ENCODE measurements at places on chromosomes 2 and 18.

- DNase-seq = no peak
These were observed 20.5 kb downstream of the SETBP1 start for GRCh38 chr18:44701227-44701626.

GRCh38 chr2:43105586-43106558 is 120.5 kb downstream of the ZFP36L2 start:
- DNase-seq = no peak

DNA sequence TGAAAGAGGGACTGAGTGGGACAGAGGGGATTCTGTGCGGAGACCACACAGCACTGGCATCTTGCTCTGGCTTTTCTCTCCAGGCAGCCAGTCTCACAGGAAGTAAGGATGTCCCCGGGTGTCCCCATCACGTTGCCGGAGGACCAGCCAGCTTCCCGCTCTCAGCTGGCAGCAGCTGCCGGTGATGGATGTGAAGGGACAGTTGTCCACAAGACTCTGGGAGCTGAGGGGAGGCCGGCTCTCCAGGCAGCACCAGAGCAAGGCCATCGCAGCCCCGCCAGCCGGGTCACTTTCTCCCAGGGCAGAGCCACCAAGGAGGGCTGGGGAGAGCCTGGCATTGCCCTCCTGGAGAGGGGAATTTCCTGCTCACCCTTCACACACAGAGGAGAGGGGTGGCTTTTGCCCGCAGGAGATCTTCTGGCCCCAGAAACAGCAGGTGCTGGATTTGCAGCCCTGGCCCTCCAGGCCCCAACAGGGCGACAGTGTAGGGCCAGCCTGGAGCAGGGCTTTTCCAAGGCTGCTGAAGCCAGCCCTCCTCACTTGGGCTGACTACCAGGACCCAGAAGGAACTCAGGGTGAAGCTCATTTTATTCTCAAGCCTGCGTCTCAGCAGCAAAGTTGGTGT is 24.0 kb upstream of the B3GNT7 start:
- DNase-seq = no peak

DNA sequence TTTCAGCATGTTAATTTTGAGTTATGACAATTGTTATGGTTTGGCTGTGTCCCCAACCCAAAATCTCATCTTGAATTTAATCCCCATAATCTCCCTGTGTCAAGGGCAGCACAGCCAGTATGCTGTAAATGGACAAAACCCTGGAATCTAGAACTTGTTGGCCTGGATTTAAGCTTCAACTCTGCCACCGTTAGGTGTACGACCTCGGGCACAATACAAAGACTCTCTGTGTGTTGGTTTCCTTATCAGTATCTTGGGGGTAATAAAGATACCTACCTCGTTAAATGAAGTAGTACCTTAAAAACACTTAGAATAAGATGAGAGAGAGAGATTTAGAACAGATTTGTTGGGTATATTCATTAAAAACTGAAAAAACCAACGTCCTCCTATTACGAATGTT is 106.5 kb downstream of the CDH19 start:
- DNase-seq = no peak

GRCh38 chr2:47173986-47174732 is 19.1 kb upstream of the STPG4 start:
- DNase-seq = no peak

GRCh38 chr18:80166725-80167124 is 57.7 kb downstream of the ADNP2 start:
- no peak for DNase-seq

DNA sequence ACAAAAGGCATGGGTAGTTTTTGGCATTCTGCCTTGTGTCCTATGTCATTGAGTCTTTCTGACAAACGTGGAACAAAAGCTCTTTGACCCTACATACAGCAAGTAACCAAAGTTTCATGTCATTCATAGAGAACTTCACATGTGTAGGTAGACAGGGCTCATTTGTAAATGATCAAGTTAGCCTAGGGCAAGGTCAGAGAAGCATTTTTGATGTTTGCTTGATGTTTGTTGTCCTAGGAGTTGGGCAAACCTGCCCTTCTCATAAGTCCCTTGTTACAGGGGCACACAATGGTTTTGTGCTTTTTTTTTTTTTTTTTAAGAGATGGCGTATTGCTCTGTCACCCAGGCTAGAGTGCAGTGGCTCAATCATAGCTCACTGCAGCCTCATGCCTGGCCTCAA is 83.3 kb upstream of the FAM136A start:
- no peak for DNase-seq

DNA sequence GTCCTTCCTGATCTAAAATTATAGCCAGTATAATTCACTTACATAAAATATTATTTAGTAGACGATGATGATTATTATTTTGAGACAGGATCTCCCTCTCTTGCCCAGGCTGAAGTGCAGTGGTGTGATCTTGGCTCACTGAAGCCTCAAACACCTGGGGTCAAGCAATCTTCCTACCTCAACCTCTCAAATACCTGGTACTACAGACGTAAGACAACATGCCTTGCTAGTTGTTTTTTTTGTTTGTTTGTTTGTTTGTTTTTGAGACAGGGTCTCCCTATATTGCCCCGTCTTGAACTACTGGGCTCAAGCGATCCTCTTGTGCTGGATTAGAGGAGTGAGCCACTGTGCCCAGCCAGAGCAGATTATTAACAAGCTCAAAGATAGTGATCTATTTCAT is 399.1 kb upstream of the ZNF804A start:
- DNase-seq = no peak
